ENCODE measurements at places on chromosomes 7 and 10.

GRCh38 chr10:51763746-51764145 lies 64.4 kb upstream of the CSTF2T start:
- DNase-seq = no peak

GRCh38 chr7:69654381-69654780 lies 56.1 kb downstream of the AUTS2 start:
- DNase-seq = no peak

DNA sequence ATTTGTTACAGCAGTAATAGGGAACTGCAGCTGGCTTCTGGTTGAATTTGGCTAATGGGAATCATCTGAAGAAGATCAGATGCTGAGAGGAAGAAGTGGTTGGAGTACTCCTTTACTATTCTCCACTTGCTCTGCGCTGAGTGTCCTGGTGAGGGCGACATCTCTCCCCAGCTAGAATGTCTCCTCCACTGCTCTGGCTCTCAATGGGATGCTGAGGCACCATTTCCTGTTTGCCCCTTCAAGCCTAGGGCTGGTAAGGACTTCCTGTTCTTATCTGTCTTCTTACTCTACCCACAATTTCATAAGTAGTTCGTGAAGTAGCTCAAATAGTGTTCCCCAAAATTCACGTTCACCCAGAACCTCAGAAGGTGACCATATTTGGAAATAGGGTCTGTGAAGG lies 43.2 kb upstream of the TES start:
- no peak for DNase-seq

- DNase-seq = no peak
These were observed 2.4 kb upstream of the EBF3 start for GRCh38 chr10:129966370-129966888.

- no peak for DNase-seq
These were observed 133.9 kb upstream of the FEZF1 start for GRCh38 chr7:122438492-122438891.

DNA sequence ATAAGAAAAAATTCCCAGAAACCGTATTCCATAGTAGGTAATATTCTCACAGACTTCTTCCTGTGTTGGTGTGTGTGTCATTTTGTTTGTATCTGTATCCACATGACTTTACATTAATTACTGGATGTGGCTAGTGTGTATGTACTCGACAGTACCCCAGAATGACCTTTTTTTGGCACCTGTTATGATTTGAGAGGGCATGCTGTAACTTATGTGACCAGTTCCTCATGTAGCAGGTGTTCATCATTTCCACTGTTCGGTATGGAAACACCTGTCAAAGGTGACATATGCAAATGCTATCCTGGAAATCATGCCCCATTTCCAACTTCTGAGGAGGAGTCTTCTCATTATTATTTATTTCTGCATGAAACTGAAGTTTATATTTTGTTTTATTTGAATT lies 89.3 kb downstream of the ZMYND11 start:
- no peak for DNase-seq

GRCh38 chr7:138887085-138887710 lies 89.2 kb upstream of the ATP6V0A4 start:
- no peak for DNase-seq

DNA sequence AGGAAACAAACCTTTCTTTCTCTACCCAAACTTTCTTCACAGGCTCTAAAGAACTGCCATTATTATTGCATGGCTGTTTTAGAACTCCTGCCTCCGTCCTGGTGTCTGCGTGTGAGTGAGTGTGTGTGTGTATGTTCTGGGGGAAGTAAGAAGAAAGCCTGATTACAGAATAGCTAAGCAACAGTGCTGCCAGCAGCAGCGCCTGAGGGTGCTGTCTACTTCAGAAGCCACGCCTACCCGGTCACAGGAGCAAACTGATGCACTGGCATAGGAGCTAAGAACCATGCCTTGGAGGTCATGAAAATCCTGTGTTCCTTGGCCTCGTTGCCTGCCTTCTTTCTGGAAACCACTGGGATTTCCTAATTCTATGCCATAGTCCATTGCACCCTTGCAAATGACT lies 25.2 kb downstream of the LIPK start:
- DNase-seq = no peak

DNA sequence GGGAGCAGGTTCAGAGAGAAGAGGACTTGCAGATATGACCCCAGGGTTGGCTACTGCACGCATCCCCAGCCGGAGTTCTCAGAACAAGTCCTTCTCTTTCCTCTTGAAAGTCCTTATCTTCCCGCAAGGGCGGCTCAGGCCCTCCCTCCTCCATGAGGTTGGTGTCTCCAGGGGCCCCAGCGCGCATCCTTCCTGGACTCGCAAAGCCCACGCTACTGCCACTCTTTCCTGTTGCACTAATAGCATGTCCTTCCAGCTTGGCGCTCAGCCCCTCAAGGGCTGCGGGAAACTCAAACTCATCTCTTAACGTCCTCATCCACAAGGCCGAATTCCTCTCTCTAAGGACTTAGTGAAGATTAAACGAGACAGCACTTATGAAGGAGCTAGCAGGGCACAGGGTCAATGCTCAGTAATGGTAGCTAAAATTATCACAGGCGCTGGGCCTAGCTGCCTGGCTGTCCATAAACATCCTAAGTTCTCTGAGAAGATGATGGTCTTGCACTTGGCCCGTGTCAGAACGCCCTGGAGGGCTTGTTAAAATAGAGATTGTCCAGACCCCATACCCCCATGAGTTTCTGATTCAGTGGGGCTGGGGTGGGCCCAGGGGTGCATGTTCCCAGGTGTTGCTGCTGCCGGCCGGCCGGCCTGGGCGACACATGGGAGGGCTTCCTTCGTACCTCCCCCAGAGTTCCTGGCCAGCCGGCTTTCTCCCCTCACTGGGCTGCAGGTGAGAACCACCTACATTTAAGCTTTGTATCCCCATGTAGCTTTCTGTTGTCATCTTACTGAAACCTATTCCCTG lies 261.4 kb downstream of the COBL start:
- no peak for DNase-seq

DNA sequence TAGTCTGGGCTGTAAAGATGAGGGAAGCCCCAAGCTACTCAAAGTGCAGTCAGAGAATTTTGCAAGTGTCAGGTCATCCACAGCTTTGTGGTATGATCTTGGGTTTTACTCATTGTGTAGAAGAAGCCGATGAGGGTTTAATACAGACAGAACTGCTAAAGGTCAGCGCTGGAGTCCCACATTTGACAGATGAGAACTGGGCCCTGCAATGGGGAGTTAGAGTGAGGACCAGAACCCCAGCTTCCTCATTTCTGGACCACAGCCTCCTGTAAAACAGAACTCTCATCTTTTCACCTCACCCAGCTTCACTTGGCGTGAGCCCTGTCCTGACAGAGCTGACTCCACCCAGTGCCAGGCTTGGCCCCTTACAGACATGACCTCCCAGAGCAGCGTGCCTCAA lies 20.1 kb downstream of the LRRC20 start:
- no peak for DNase-seq

DNA sequence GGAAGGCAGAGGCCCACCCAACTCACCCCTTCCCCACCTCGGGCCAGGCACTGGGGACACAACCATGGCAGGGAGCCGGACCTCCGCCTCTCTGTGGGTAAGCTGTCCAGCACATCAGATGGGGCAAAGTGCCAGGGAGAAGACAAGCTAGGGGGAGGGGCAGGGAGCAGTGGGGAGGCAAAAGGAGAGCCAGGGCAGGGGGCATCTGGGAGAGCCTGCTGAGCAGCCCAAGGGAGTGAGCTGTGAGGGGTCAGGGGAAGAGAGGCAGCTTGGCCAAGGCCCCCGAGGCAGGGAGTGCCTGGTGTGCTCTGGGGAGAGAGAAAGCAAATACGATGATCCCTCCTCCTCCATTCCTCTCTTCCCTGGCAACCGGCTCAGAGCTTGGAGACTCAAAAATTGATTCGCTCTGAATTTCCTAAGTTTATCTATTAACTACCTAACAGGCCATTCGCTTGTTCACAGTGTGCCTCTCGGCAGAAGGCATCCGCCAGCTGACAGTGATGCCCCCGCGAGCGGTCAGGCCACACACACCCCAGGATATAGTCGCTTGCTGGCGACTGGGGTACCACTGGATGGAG lies 4.5 kb downstream of the CAMK2B start:
- DNase-seq = no peak

GRCh38 chr7:126804604-126805003 lies 448.1 kb downstream of the GRM8 start:
- no peak for DNase-seq

DNA sequence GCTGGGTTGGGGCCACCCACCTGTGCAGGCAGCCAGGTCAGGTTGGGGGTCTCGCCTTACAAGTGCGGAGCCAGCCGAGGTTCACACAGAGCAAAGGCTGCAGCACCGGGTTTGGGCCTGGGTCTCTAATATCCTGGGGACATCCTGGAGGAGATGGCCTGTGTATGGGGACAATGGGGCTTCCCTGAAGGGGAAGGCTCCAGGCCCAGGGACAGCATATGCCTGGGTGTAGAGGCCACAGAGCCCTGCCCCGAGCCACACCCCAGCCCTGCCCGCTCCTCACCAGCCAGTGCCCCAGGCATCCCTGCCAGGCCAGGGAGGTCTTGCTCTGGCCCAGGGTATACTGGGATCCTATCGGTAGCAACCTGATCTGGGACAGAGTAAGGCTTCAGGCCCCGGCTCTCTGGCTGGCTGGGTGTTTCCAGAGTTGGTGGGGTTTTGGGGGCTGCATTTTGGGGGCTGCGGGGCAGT lies 9.1 kb downstream of the TTYH3 start:
- no peak for DNase-seq

GRCh38 chr7:111927353-111928019 lies 278.7 kb downstream of the DOCK4 start:
- DNase-seq = no peak

DNA sequence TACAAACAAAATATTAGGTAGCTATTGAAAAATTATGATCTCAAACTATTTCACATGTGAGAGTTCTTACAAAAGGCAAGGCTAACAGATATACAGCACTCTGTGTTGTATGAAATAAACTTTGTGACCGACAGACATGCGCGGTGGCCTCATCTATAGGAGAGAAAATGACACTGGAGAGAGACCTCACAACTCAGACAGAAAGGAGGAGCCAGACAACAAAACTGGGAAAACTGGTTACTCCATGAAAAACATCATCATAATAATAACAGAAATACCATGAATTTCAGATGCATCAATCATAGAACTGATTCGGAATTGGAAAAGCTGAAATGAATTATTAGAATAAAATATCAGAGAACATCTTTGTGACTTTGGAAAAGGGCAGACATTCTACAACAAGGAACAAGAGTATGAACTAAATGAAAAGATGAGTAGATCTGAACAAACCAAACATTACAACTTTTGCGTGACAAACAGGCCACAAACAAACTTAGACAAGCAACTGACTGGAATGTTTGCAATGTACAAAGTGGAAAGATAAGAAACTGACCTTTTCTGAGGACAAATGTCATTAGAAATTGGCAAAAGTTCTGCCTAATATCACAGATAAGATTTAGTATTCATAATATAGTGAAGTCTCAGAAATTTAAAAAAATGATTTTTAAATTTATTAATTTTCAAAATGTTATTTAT lies 69.3 kb downstream of the TNS3 start:
- no peak for DNase-seq

DNA sequence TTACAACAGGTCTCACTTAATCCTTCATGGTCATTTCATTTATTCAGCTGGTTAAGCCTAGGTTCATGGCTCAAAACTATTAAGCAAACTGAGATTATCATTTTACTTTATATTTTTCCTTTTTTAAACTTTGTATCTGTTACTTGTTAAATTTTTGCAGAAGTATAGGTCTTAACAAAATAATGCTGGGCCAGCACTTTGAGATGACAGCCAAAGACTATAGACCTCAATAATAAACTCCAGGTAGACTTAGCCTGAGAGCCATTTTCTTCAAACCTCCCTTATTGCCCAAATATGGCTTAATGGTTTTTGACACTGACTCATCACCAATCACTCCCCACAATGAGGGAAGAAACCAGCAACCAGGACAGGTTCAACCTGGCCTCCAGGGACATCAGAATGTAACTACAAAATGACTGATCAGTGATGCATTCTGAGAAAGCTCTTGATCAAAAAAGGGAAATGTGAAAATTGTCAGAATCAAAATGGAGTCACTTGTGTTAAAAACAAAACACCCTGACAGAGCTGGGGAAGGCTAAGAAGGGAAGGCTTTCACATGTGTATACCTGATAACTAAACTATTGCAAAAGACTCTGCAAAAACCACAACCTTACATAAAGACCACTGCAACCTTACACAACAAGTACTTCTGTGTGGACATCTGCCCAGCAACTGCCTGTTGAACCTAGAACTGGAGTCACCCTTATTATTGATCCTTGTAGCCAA lies 2.1 kb upstream of the CCDC126 start:
- no peak for DNase-seq

GRCh38 chr10:17255512-17255911 lies 27.5 kb downstream of the VIM start:
- DNase-seq = no peak

GRCh38 chr10:83533290-83533689 lies 606.0 kb upstream of the GHITM start:
- no peak for DNase-seq

DNA sequence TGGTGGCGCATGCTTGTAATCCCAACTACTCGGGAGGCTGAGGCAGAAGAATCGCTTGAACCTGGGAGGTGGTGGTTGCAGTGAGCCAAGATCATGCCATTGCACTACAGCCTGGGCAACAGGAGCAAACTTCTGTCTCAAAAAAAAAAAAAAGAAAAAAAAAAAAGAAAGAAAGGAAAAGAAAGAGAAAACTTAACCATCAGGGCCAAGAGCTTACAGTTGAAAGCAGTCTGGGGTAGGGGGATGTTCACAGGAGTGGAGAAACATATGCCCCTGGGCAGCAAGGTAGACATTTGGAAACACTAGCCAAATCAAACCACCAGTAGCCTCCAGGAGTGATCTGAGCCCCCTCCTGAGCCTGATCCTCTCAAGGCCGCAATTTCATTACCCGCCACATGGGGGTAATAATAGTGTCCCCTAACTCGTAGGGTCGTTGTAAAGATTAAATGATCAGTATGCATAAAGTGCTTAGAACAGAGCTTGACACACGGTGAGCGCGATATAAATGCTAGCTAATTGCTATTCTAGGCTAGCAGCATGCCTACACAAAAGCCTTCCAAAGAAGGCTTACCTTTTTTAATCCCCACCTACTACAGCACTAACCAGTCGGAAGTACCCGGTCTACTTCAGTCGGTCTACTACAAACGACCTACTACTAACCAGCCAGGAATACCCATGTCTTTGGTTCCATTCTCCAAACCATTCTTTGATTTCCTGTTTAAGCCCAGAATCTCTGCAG lies 274.3 kb upstream of the NEBL start:
- DNase-seq = no peak

GRCh38 chr7:102917436-102918353 lies 4.9 kb downstream of the LRRC17 start:
- no peak for DNase-seq
